T-helper 17 cell (primary cell): ENCODE measurements at places on chromosomes 5 and 9. TPM values are rescaled to one million over a fixed set of nuclear protein-coding genes. Genes with fewer than 3 reads are reported as not detected.

TOPORS gene
- 25.8 TPM for total RNA-seq

MAMDC4 gene
- 3.4 TPM for total RNA-seq

C5orf58 gene
- total RNA-seq: not detected

CMYA5 gene
- 0.15 TPM for total RNA-seq

AJM1 gene
- total RNA-seq: 2.9 TPM

FOXD4L5 gene
- total RNA-seq: not detected

PCDHB1 gene
- total RNA-seq: not detected

DNA sequence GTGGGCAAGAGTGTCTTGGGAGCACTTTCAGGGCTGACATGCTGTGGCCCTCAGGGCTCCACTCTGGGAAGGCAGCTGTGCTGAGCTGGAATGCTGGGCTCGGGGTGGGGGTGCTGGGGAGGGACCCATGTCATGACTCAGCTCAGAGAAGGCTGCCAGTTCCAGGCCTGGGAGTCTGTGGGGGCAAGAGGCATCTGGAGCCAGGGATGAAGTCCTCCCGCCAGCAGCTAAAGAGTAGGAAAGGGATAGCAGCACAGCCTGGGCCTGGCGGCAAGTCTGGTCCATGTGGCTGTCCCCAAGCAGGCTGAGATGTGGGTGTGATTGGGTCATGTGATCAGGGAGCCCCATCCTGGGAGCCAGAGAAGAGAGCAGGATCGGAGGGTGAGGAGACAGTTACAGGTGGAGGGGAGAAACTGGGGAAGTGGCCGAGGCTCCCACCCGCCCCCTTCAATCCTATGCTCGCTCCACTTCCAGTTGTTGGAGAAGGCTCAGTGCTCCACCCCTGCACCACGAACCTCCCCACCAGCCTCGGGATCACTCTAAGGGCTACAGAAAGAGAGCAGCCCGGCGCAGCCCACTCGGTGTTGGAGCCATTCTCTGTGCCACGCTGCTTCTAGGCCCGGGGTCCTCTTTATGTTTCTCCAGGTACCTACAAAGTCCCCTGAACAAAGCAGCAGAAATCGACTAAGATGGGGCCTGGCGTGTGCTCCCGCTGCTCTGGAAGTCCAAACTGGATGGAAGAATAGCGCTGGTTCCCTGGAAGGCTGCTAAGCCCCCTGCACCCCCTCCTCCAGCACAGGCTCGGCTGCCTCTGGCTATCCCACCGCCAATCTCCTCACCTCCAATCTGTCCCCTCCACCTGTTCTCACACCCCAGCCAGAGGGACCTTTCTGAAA lies 12.0 kb downstream of the PDGFRB start:
- DNase-seq: no peak

- no peak for DNase-seq
These were observed 4.2 kb downstream of the SMC5 start for GRCh38 chr9:70262948-70263347.

- no peak for DNase-seq
These were observed at the start of gene RANBP17 for GRCh38 chr5:170861917-170862766. RANBP17 (plus strand) TSS chr5:170862018.

DNA sequence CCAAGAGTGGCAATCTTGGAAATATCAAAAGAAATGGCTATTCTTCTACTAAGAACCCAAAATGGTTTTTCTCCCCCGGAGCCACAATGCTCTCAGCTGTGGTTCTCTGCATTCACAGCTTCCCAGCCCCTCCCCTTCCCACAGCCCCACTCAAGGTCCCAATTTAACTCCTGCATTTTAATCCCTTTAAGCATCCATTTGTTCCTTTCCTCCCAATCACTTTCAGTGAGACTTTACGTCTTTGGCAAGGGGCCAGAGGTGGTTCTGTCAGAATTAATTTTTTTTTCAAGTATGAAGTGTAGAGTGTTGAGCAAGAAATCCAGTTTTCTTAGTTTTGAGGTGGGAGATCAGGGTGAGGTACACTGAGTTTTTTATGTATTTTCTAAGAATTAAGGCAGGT lies 256.9 kb downstream of the GLIS3 start:
- DNase-seq: no peak

DNA sequence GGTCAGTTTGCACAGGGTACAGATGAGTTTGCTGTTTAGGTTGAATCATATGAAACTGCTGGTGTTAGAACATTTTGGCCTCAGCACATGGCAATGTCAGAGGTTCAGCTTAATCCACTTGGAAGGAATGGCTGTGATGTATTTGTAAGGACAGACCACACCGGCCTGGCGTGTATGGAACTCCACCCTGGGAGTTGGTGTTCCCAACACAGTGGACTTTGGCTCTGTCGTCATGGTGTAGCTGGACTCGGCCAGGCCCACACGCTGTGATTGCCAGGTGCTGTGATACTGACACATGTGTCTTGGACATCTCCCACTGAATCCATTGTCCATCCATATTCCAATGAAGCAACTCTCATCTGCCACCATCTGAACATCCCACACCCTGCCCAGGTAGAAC lies 90.3 kb downstream of the ZNF618 start:
- no peak for DNase-seq

GRCh38 chr5:168792678-168793077 lies 213.5 kb upstream of the PANK3 start:
- no peak for DNase-seq

- no peak for DNase-seq
These were observed 354.5 kb upstream of the FTMT start for GRCh38 chr5:121497176-121497575.

DNA sequence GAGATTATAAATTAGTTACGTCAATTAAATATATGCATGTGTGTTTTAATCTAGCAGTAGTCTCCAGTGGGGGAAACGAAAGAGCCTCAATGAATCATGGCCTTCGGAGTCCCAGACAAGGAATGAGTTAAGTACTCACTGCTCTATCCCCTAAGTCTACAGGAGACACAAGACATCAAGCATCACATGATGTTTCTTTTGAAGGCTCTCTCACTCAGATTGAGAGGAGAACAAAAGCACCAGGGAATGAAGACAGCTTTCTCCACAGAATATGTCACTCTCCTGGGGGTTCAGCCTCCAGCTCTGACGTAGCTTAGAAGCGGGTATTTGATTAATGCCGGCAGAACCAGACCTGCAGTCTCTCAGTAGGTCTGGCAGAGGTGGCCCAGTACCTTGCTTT lies 381.4 kb downstream of the ACTL7B start:
- DNase-seq: no peak

DNA sequence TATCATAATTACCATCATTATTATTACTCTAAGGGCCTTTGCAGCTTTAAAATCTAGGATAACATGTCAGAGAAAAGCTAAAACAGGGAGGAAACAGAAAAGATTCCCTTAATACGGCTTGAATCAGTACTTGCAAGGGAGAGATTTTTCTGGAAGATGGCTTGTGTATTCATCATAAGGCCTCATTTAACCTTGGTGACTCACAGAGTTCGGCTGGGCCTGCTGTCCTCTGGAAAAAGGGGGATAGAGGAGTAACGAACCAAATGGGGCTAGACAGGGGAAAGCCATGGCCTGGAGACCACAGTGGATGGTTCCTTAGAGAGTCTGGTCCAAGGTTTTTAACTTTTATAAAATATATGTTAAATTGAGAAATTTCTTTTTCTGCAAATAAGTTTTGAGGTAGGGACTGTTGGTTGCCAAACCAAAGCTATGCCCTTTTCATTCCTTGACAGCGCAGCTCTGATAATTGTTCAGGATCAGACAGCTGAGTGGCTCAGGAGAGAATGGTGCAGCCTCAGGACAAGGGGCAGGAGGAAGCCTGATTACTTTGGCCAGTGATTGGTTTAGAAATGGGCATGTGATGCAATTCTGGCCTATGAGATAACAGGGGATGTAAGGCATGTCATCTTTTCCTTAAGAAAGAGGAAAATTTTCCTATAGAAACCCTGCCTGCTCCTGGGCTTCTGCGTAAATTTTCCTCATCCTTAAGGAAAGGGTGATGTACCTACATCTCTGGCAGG lies 25.6 kb upstream of the GSN start:
- no peak for DNase-seq

- no peak for DNase-seq
These were observed 94.2 kb upstream of the VCAN start for GRCh38 chr5:83377131-83377865.

DNA sequence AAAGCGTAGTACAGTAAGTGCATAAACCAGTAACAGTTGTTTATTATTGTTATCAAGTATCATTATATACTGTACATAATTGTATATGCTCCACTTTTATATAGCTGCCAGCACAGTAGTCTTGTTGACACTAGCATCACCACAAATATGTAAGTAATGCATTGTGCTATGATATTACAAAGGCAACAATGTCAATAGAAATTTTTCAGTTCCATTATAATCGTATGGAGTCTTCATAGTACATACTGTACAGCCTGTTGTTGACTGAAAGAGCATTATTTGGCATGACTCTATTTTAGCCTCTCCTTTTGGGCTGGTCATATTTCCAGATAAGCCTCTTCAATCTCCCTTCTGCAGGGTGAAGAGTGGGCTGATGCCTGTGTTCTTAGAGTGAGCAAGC lies 40.4 kb downstream of the CFAP95 start:
- DNase-seq: no peak

GRCh38 chr9:89277043-89277442 lies 34.0 kb upstream of the CKS2 start:
- no peak for DNase-seq

DNA sequence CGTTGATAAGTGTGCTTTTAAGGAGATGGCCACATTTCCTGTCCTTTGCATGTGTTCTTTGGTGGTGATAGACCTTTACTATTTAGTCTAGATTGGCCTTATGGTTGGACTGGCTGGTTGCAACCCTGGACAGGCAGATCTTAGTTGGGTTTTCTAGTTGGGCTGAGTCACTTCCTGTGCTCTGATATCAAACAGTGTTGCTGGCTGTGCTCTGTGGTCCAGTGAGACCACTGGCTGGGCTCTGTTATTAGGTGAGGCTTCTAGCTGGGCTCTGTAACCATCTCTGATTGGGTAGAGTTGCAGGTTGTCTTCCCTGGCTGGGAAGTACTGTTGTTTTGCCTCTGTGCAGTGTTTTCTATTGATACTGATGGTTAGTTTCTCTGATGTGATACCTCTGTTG lies 432.5 kb downstream of the LRRC70 start:
- DNase-seq: no peak
